ENCODE measurements at places on chromosomes 3 and 15.

GRCh38 chr3:16470590-16470989 is 42.9 kb downstream of the RFTN1 start:
- no peak for DNase-seq

- DNase-seq, result no peak
Observed at GRCh38 chr3:165336786-165337185, 140.6 kb upstream of the SLITRK3 start.

- no peak for DNase-seq
Observed at GRCh38 chr3:142624341-142625152, 28.4 kb downstream of the PLS1 start.

GRCh38 chr3:195169011-195169649 is 101.8 kb downstream of the XXYLT1 start:
- DNase-seq, result no peak

DNA sequence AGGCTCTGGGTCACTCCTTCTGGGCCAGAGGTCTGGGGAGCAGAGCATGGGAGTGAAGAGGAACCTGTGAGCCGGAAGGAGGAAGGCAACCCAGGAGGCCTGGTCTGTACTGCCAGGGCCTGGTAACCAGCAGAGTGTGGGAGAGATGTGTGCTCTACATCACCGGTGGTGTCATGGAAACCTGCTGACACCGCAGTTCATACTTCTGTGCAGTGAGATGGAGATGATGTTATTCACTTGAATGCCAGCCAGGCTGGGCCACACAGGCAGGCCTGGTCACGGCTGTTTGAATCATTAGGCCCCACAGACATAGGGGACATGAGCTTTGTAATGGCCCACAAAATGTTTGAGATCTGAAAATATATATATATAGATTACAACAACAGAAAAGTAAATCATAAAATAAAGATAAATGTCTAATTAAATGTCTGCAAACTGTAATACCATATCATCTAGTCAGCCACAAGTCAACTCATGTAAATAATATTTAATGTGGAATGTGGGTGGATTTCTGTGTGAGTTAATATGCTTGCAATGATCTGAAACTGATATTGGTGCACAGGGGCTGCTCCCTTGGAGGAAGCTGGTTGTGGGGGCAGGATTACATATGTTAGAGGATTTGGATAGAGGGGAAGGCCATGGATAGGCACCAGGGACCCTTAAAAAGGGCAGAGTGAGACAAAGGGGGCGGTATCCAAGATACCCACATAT is 108.5 kb upstream of the PFN2 start:
- no peak for DNase-seq

DNA sequence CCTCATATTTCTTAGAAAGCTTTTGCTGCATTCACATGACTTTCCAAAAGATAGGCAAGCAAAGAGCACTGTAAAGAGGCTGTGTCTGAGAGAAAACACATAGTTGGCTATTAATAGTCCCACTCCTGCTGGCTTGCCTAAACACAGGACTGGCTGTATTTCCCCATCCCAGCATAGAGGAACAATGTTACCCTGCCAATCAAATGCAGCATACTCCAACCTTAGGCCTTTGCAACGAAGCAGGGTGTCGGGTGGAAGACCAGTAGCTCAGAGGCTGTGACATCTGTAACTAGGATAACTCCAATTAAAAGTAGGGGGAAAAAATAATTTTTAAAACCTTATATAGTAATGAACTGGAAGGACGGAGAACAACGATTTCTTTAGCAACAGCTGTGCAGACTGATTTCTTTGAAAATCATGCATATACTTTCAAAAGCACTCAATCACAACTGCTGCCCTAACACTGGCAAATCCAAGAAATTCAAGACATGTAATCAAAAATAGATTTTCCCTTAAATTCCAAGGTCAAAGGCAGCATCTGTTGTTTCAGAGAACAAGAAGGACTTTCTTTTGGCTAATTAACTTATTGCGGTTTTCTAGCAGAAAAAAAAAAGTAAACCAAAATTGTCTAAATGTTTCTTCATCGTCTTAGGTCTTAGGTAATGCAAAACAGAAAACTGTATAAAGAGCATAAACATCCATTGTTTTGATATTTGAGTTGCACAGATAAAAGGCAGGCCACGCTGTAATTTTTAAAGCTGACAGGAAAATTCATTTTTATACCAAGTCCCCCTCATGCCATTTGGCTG is 139.3 kb downstream of the TNIK start:
- DNase-seq, result peak; percentile 19

GRCh38 chr3:143482106-143483088 is 362.8 kb downstream of the CHST2 start:
- no peak for DNase-seq

GRCh38 chr3:44468572-44469520 is 8.6 kb downstream of the ZNF445 start:
- DNase-seq, result peak; percentile 2

DNA sequence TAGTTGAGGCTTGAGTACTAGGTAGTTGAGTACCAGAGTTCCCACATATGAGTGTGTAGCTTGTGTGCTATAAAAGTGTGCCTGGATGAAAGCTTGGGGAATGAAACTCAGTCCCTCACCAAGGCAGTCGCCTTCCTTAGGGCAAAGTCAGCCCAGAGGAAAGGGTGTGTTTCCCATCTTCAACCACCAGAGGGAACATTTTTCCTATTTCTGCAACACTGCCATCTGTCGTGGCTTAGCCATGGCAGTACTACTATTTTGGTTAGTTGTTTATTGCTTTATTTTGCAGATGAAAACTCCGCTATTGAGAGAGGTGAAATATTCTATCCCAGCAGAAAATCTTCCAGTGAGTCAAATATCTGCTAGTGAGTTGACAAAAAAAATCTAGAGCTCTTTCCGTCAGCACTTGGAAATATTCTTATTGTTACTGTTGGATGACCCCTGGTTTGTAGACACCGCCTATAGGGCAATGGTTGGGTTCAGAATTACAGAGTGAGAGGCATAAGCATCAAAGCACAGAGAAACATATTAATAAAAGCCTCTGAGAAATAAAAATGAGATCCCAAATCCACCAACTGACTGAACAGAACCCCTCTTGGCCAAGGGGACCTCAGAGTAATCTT is 239.9 kb downstream of the CPNE4 start:
- DNase-seq, result peak; percentile 72

GRCh38 chr3:94226078-94226477 is 163.2 kb downstream of the NSUN3 start:
- no peak for DNase-seq

DNA sequence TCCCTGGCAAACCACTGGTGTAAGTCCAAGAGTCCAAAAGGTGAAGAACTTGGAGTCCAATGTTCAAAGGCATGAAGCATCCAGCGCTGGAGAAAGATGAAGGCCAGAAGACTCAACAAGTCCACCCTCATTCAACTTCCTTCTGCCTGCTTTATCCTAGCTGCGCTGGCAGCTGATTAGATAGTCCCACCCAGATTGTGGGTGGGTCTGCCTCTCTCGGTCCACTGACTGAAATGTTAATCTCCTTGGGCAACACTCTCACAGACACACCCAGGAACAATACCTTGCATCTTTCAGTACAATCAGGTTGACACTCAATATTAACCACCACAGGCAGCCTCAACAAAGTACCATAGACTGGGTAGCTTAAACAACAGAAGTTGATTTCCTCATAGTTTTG is 245.9 kb upstream of the IGF1R start:
- no peak for DNase-seq

DNA sequence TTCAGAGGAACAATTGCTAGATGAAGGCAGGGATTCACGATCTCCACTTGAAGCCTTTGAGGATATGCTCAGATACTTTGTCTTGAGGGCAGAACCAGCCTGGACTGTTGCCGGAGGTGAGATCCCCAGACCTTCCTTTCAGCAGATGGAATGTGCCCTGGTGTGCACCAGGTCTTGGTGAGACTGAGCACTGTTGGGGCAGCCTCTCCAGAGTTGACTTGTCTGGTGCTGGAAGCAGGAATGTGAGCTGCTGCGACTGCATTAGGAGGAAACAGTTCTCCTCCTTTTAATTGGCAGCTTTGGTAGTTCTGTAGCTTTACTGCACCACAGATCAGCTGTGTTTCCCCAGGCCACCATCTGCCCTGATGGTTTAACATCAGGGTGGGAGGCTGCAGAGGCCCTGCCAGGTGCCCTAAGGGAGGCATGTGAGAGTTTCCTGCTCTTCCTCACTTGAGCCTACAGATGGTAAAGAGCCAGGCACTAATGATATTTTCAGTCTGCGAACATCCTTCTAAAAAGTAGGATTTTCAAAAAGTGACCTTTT is 58.5 kb downstream of the CTDSPL start:
- DNase-seq, result no peak

- DNase-seq, result peak; percentile 82
Observed at GRCh38 chr3:12706504-12707253, 42.8 kb upstream of the RAF1 start.

GRCh38 chr3:107206141-107206540 is 171.1 kb upstream of the CCDC54 start:
- DNase-seq, result peak; percentile 23

DNA sequence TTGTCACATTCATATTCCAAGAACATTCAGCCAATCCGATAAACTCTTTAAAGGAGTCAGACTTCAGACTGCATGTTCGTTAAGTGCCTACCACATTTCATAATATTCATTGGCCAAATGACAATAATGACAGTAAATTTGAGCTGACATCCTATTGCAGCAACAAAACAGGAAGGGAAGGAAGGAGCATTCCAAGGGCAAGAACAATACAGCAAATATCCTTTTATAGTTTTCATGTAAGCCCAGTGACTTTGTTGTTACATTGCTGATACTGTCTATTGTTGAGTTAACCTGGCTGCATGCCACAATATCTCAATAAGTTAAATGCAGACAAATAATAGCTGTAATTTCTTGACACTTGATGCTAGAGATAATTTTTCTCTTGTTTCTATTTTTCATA is 16.4 kb upstream of the CBLB start:
- no peak for DNase-seq

- no peak for DNase-seq
Observed at GRCh38 chr3:125431912-125432790, 57.0 kb upstream of the ZNF148 start.

Measured in suppressor macrophage treated with lipopolysaccharide for 4 hours (primary cell).